Activated T-cell treated with anti-CD3 and anti-CD28 coated beads, Interleukin-2, amount 50 U/mL, for 4 hours (primary cell): ENCODE measurements at places on chromosomes 13 and 19. TPM values are rescaled to one million over a fixed set of nuclear protein-coding genes. Genes with fewer than 3 reads are reported as not detected.
A peak's percentile ranks its signal among the peaks of the same experiment; 100 is the strongest.

- no peak for DNase-seq
Measured at GRCh38 chr13:100439247-100439970, 149.2 kb downstream of the GGACT start.

DNA sequence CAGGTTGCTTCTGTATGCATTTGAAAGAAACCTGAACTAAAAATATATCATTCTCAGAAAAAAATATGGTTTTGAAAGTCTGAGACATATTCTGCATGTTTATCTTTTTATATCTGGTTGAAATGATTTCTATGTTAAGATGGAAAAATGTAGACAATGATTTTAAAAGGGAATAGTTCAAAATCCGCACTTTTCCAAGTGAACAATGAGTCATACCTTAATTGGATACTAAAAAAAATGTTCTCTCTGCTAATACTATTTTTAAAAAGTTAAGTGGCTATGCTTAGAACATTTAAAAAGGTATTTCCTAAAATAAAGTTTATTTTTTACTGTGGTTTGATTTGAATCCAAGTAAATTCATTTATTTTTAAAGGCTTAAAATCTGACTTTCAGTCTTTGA, 801.4 kb downstream of the SLITRK6 start:
- DNase-seq: no peak

DNA sequence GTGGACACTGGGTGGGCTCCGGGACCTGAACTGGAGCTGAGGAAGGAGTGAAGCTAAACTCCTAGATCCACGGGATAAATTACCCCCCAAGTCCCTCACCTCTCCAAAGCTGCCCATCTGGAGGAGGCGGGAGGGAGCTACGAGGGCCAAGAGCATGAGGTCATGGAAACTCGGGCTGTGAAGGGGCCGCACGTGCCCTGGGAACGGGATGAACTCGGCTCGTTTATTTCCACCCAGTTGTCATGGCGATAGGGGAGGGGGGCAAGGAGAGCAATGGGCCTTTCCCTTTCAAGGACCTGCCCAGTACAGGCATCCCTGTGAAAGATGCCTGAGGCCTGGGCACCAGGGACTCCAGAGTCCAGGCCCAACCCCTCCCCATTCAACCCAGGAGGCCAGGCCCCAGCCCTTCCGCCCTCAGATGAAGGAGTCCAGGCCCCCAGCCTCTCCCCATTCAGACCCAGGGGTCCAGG, 3.8 kb downstream of the PPP1R12C start:
- no peak for DNase-seq

- DNase-seq: no peak
Measured at GRCh38 chr13:70568571-70568970, 460.3 kb upstream of the KLHL1 start.

- DNase-seq: no peak
Measured at GRCh38 chr13:75600371-75600770, 35.8 kb upstream of the LMO7 start.

GRCh38 chr13:52459668-52460067, 4.4 kb downstream of the CKAP2 start:
- no peak for DNase-seq

- DNase-seq: no peak
Measured at GRCh38 chr13:75307370-75307949, 174.5 kb downstream of the TBC1D4 start.

- DNase-seq: peak; percentile 80
Measured at GRCh38 chr19:53254411-53255341, at the start of gene ZNF677. Gene ZNF677, minus strand, starts transcription at chr19:53254873. Its CDS starts 3,323 bp downstream, at chr19:53251550.

DNA sequence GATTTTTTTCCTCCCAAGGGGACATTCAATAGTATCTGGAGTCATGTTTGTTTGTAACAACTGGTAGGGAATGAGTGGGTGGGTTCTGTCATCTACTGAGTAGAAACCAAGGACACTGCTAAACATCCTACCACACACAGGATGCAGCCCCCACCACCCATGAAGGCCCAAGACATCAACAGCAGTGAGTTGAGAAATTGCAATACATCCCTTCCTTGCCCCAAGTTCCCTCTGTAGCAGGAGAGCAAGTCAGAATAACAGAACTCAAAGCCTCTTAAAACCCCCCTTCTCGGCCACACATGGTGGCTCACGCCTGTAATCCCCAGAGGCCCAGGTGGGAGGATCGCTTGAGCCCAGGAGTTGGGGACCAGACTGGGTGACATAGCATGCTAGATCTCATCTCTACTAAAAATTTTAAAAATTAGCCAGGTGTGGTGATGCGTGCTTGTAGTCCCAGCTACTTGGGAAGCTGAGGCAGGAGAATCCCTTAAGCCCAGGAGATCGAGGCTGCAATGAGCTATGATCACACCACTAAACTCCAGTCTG, 2.4 kb upstream of the CYP2F1 start:
- no peak for DNase-seq

DNA sequence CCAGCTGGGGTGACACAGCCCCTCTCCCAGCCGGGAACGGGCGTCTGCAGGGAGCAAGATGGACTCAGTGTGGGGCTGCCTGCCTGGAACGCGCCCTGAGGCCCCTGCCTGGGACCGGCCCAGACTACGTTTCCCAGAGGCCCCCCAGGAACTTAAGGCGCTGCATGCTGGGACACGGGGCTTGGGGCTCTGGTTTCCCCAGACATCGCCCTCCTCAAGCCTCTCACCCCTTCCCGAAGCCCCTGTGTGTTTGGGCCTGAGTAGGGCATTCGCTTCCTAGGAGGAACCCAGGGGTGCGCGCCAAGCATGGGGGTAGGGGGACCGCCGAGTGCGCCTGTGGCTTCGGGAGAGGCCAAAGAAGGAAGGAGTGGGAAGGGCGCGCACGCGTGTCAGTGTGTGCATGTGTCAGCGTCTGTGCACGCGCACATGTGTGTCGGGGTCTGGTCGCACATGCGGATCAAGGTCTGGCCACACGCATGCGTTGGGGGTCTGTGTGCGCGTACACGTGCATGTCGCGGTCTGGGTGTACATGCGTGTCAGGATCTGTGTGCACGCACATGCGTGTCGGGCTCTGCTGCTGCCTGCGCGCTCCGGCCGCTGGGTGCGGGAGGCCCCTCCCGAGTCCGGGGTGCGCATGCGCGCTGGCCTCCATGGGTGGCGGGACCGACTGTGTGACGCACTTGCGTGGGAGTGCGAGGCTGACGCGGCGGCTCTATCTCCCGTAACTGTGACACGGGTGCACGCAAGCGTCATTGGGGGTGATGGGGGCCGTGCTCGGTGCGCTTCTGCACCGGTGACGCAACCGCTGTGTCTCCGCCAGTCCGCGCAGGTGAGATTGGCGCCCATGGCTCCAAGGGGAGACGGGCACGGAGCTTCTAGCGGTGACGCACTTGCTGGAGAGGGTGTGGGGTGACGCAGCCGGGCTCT, 16.2 kb downstream of the ZNF331 start:
- peak; percentile 92 for DNase-seq

GRCh38 chr19:49546825-49547565, 19.2 kb downstream of the RCN3 start:
- DNase-seq: peak; percentile 53

DNA sequence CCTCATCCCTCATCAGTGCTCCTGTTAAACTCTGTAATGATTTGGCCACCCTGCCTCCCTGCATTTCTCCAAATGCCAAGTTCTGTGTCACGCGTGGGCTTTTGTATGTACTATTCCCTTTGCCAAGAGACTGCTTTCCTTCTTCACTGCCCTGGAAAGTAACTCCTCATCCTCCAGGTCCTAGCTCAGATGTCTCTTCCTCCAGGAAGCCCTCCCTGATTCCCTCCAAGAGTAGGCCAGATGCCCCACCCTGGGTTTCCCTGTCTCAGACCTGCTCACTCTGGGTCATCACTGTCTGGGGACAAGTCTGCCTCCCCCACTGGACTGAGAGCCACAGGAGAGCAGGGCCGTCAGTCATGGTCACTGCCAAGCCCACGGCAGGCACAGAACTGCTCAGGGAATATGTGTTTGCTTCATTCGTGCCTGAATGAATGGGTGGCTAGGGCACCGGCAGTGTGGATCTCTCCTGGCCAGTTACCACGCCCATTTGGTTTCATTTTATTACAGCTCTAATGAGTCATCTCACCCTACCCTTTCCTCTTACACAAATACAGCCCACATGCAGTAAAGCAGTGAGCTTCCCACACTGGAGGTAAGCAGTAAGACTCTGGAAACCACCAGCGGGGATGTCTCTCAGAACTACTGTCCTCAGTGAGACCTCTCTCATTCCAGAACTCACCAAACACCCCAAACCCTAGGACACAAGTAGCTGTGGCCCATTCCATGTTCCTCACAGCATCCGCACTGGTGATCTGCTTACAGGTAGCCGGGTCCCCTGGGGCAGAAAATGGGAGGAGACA, 12.1 kb upstream of the GPR4 start:
- no peak for DNase-seq

DNA sequence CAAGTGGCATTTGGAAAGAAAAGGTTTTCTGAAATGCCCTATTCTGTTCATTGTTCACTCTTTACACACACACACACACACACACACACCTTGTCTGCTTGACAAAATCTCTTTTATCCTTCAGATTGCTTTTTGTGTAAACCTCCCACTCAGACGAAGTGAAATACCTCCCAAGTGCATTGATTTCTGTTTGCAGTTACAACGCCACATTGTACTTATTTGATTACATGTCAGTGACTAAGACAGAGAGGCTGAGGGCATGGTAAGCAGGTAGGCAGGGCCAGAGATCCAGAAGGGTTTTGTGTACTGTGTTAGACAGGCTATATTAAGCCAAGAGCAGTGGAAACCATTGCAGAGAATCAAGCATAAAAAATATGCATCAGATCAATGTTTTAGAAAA, 561.8 kb downstream of the GPC6 start:
- no peak for DNase-seq

GRCh38 chr13:95387733-95388207, 86.5 kb upstream of the ABCC4 start:
- no peak for DNase-seq

GRCh38 chr19:35421362-35421761, 26.7 kb upstream of the FFAR2 start:
- no peak for DNase-seq

DNA sequence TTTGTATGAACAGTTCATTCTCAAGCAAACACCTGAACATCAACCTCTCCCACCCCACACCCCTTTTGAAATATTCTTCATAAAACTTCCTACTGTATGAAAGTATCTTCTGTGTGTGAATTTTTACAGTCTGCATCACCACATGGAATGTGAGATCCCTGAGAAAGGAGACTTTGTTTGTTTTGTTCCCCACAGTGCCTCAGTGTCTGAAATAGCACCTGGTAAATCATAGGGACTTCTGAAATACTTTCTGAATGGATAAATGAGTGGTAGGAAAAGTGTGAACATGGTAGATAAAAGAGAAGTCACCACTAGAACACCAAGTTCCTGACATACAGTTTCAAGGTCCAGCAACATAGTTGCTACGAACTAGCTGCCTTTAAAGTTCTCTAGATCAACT, 1071.2 kb downstream of the EFNB2 start:
- no peak for DNase-seq

GRCh38 chr13:50589139-50589538, 254.4 kb downstream of the DLEU7 start:
- no peak for DNase-seq

DNA sequence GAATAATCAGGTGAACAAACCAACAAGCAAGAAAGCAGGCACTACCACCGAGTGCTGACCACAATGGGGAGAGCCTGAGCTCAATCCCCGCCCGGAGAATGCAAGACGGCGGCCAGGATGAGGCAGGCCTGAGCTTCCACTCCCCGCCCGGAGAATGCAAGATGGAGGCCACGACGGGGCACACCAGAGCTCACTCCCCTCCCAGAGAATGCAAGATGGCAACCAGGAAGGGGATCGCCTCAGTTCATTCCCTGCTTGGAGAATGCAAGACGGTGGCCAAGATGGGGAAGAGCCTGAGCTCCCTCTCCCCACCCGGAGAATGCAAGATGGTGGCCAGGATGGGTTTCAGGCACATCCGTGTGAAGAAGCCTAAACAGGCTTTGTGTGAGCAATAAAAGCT, 24.7 kb upstream of the MIER2 start:
- DNase-seq: no peak

GRCh38 chr19:12140545-12141404, 625 bp upstream of the ZNF20 start:
- peak; percentile 84 for DNase-seq

- no peak for DNase-seq
Measured at GRCh38 chr13:96314974-96315373, 225.1 kb downstream of the HS6ST3 start.

DNA sequence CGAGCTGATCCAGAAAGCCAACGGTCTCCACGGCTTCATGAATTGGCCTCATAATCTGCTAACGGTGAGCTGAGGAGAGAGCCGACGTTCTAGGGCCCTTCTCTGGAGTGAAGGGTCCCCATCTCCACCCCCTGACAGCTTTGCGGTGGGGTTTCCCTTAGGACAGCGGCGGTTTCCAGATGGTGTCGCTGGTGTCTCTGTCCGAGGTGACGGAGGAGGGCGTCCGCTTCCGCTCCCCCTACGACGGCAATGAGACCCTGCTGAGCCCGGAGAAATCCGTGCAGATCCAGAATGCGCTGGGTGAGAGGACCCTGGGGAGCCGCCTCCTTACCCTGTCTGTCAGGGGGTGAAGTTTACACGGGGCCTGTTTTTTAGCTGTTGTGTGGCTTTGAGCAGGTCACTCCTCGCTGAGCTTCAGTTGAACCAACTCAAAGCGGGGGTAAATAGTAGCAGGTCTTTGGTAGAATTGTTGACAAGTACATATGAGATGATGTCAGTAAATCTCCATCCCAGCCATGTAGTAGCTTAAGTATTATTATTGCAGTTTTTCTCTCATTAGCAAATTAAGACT, 801 bp downstream of the QTRT1 start:
- DNase-seq: no peak

Gene THSD1
- 0.25 TPM for total RNA-seq

Gene ZNF625
- 1.1 TPM for total RNA-seq

Gene KCNN4
- total RNA-seq: 94.7 TPM

Gene ATP1A3
- 2.8 TPM for total RNA-seq

Gene PEX11G
- 0.90 TPM for total RNA-seq

Gene C5AR2
- total RNA-seq: not detected

Gene SEMA6B
- total RNA-seq: 0.18 TPM

Gene PPM1N
- total RNA-seq: 1.4 TPM

Gene TBXA2R
- total RNA-seq: 0.76 TPM

Gene TM9SF2
- 55.3 TPM for total RNA-seq

Gene ZNF835
- total RNA-seq: 1.7 TPM

Gene B3GNT8
- total RNA-seq: 0.35 TPM

Gene SMIM24
- total RNA-seq: not detected

Gene MEIOSIN
- total RNA-seq: not detected

Gene LYL1
- total RNA-seq: 1.9 TPM

Gene IL12RB1
- total RNA-seq: 14.8 TPM
